ENCODE measurements at places on chromosomes 11 and 22. TPM values are rescaled to one million over a fixed set of nuclear protein-coding genes. Genes with fewer than 3 reads are reported as not detected.

RTN4R gene
- 21.8 TPM for total RNA-seq

ADAMTS8 gene
- total RNA-seq: 15.5 TPM

SCN3B gene
- 1.1 TPM for total RNA-seq

MUC6 gene
- total RNA-seq: not detected

OR51B4 gene
- total RNA-seq: not detected

MRGPRF gene
- 11.0 TPM for total RNA-seq

OR6A2 gene
- 0.10 TPM for total RNA-seq

USP2 gene
- total RNA-seq: 8.5 TPM

CECR2 gene
- total RNA-seq: 123 TPM

BACE1 gene
- total RNA-seq: 7.7 TPM

MAP6 gene
- 0.94 TPM for total RNA-seq

OR2D3 gene
- total RNA-seq: not detected

RASL10A gene
- total RNA-seq: 1.4 TPM

TSGA10IP gene
- total RNA-seq: 1.9 TPM

B4GAT1 gene
- total RNA-seq: 27.8 TPM

MS4A7 gene
- not detected for total RNA-seq

LRRC32 gene
- total RNA-seq: 0.44 TPM

OR4C46 gene
- total RNA-seq: not detected

OR2AG1 gene
- not detected for total RNA-seq

KIRREL3 gene
- 0.32 TPM for total RNA-seq

SERPING1 gene
- 50.9 TPM for total RNA-seq

FAM181B gene
- total RNA-seq: 0.37 TPM

ZNF215 gene
- 17.1 TPM for total RNA-seq

TSPAN32 gene
- not detected for total RNA-seq

Data from H1 (cell line).